ENCODE measurements at places on chromosomes 11 and 22.

GRCh38 chr22:43627485-43628213 is 184.5 kb downstream of the EFCAB6 start:
- no peak for DNase-seq

DNA sequence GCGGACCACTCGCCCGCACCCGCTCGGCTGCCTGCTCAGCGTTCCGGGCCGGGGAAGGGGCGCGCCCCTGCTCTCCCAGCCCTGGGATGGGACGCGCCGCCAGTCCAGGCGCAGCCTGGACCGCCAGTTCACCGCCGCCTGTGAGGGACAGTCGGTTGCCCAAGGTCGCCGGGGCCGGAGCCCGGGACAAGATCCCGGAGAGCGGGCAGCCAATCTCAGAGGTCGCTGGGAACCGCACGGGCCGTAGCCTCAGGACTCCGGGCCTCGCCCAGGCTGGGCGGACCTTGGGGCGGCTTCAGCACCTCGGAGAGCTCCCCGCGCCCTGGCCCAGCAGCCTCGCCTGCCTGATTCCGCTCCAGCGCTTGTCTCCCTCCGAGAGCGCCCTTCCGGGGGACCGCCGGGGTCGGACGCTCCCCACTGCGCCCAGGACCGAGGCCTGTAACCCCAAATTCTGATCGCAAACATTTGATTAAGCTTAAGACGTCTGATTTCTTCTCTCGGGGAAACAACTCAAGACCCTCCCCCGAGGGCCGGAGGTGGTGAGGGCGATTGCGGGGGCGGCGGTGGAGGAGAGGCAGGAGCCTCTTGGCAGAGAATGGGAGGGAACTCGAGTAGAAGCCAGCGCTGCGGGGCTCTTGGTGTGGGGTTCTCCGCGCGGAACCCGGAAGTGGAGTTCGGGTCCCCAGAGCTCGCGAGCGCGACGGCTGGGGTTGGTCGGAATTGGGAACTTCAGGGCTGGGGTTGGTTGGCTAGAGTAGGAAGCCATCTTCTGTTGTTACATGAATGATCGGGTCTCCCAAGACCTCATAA is 1.1 kb upstream of the CHRM4 start:
- peak; percentile 55 for DNase-seq

DNA sequence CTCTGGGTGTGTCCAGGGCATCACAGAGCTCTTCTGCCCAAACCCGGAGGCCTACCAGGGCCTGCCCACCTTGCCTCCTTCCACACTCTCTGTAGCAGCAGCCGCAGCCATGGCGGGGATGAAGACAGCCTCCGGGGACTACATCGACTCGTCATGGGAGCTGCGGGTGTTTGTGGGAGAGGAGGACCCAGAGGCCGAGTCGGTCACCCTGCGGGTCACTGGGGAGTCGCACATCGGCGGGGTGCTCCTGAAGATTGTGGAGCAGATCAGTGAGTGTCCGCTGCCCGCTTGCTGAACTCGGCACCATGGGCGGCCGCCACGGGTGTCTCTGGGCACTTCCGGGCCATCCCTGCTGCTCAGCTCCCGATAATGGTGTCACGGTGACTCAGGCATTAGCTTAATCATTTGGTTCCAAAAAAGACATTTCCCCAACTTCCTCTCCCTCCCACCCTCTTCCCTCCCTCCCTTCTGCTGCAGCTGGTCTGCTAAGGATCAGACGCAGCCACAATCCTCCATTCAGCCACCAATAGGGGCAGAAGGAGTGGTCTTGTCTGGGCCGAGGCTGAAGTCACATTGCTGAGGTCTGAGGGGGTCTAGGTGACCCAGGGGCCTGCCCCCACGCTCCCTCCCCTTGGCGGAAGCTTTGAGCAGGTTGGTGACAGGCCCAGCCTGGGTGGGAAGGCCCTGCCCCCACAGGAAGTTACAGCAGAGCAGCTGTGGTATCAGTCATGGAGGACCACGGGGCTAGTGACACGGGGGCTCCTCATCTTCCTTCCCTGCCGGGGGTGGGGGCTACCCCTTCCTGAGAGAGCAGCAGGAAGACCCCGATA is 950 bp downstream of the FERMT3 start:
- DNase-seq: peak; percentile 58

GRCh38 chr11:45994371-45995341 is 72.2 kb downstream of the LARGE2 start:
- no peak for DNase-seq

DNA sequence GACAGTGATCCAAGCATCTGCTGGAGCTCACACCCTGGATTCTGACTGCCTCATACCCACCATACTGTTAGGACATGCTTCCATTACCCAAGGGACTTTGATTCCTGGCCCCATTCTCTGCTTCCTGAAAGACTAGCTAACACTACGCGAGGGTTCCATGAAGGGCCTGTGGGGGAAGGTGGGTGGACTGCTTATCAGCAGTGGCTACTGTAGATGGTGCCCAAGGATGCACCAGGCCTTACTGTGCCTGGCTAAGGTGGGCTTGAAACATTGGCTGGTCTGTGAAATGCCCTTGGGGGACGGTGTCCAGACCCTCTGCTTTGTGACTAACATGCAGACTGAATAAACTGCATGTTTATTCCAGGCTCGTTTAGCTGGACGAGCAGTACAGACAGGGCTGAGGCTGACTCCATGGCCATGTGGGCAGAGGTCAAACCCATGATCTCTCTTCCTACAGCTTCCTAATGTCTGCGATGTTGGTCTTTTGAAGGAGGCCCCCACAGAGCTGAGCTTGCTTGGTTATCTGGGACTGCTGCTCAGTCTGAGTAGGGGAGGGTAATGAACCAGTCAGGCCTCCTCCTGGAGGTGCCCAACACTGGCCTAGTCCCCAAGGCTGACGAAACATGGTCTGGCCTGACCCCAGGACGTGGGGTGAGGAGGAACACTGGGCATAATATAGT is 48.3 kb upstream of the PHOX2A start:
- no peak for DNase-seq

- no peak for DNase-seq
Observed at GRCh38 chr11:70725739-70726138, 327.4 kb downstream of the CTTN start.

Data from stimulated activated CD8-positive, alpha-beta memory T cell treated with anti-CD3 and anti-CD28 coated beads, Interleukin-2, amount 100 ng/mL, for 1 hour (primary cell).